Right forelimb (tissue), 1 donor: ENCODE measurements at places on chromosomes 1 and 21.

- no peak for DNase-seq
Observed at GRCh38 chr1:53293123-53293522, 34.7 kb downstream of the LRP8 start.

GRCh38 chr1:54627196-54627595 lies 3.9 kb upstream of the FAM151A start:
- no peak for DNase-seq

- peak; percentile 51 for DNase-seq
Observed at GRCh38 chr1:99808391-99809115, 41.6 kb upstream of the AGL start.

- no peak for DNase-seq
Observed at GRCh38 chr1:41243079-41243385, 926 bp upstream of the SCMH1 start.

DNA sequence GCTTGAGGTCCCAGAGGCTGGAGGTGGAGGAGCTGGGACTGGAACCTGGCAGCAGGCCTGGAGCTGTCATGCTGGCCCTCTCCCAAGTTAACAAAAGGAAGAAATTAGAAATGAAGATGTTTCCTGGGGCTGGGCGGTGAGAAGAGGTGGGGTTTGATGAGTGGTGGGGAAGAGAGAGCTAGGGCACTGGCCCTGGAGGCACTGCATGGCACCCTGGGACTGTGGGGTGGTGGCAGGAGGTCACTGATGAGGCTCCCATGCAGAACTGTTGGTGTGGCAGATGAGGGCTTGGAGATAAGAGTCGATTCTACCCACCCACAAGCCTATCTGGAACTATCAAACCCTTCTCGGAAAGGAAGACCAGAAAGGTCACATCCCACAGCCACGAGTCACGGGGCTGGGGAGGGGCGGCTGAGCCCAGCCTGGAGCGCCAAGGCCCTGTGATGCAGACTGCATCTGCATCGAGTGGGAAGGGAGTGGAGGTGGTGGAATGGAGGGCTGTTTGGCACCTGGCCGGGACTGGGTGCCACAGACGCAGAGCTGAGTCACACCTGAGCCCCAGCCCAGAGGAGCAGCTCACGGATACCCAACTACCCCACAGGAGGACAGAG lies 29.4 kb downstream of the MRPL37 start:
- no peak for DNase-seq

DNA sequence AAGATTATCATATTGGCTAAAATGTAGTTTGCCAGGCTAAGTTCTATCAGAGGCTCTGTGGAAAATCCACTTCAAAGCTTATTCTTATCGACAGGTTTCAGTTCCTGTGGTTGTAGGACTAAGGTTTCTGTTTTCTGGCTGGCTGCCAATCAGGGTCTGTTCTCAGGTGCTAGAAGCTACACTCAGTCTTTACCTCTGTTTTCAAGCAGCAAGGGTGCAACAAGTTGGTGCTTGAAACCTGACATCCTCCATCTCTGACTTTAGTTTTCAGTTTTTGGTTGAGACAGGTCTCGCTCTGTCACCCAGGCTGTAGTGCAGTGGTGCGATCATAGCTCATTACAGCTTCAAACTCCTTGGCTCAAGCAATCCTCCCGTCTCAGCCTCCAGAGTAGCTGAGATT lies 15.3 kb upstream of the TMCO2 start:
- DNase-seq, result no peak

DNA sequence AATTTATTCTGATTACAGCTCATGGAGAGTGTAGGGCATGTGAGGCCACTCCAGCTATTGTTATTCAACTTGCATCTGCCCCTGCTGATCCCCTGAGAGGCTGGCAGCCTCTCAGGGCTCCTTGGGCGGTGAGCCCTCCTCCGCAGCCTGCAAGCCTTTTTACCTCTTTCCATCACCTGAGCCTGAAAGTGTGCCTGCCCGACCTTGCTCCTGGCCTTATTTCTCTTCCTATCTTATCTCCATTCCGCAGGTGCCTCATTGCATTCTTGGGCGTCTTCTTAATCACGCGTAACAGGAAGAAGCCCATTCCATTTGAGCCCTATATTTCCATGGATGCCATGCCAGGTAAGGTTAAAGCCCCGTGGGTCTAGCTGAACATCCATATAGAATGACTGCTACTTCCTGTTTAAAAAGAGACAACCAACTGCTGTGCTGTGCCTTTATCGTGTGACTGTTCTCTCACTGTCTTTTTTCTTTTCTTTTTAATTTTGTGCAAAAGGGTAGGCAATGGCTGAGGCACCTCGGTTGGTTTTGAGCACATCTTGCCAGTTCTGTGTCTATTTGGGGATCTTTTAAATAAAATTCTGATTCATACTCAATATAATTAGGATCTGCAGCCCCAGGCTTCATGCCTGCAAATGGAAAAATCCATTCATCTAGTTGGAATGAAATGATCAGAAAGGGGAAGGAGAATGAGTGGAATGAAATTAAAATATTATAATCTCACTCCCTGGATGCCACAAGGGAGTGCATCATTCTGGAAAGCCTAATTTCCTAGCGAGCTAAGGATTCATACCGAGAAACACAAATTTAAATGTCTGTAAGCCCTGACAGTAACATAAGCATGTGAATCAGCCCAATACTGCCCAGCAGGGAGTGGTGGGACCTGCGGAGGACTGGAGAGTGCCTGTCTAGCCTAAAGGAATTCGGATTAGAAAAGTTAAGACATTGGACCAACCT lies 38.6 kb upstream of the RCAN3 start:
- no peak for DNase-seq

- no peak for DNase-seq
Observed at GRCh38 chr21:35641271-35642016, 418.9 kb downstream of the SETD4 start.

- DNase-seq, result no peak
Observed at GRCh38 chr21:38769191-38769780, 36.4 kb upstream of the ETS2 start.

GRCh38 chr1:208597571-208597970 lies 353.4 kb upstream of the PLXNA2 start:
- no peak for DNase-seq

DNA sequence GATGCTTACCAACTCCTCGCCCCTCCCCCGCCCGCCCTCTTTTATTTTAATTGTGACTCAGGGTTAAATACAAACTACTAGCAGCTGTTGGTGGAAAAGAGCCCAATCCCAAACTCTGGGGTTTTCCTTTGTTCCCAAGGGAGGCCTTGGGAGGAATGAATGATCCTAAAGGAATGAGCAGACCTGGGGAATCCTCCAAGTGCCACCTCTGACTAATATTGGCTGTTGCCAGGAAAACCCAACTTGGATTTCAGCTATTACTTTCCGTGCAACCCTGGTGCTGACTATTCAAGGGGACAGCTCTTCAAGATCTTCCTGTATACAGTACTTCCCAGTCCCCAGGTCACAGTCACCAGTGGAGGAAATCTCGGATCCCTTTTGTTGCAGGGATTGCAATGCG lies 1.3 kb upstream of the S100A10 start:
- no peak for DNase-seq

DNA sequence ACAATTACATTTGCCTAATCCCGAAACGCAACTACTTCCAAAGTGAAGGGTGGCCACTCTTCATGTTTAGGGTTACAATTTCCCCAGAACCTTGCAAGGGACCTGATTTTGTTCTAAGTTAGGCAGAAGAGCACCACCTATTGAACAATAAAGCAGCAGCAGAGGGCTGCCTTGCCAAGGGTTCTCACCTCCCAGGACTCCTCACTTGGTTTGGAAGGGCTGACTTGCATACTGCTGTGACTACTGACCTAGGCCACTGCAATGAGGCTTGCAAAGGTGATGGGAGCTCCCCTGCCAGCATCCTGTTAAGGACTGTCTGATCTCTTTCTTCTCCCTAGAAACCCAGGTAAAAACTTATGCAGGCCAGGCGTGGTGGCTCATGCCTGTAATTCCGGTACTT lies 14.2 kb downstream of the MTOR start:
- DNase-seq, result no peak

DNA sequence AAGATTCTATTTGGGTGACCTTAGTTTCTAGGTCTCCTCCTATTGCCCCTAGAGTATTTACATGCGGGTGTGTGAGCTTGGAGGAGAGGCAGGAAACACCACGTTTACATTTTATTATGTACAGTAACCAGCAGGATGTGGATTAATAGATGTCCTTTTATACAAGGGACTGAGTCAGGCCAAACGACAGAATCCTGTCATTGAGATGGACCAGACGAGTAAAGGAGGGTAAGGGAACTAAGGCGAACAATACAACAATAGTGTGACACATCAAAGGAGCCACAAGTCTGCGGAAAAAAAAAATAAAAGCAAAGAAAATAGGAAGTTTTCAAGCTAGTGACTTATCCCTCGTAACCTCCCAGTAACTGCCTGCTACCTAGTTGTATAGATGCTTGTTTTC lies 151.1 kb downstream of the GABPA start:
- no peak for DNase-seq

GRCh38 chr1:154860156-154860870 lies 9.8 kb downstream of the KCNN3 start:
- DNase-seq, result no peak

- no peak for DNase-seq
Observed at GRCh38 chr1:28193701-28194161, 17.2 kb upstream of the PTAFR start.
